ENCODE measurements at places on chromosomes 1 and 21.

DNA sequence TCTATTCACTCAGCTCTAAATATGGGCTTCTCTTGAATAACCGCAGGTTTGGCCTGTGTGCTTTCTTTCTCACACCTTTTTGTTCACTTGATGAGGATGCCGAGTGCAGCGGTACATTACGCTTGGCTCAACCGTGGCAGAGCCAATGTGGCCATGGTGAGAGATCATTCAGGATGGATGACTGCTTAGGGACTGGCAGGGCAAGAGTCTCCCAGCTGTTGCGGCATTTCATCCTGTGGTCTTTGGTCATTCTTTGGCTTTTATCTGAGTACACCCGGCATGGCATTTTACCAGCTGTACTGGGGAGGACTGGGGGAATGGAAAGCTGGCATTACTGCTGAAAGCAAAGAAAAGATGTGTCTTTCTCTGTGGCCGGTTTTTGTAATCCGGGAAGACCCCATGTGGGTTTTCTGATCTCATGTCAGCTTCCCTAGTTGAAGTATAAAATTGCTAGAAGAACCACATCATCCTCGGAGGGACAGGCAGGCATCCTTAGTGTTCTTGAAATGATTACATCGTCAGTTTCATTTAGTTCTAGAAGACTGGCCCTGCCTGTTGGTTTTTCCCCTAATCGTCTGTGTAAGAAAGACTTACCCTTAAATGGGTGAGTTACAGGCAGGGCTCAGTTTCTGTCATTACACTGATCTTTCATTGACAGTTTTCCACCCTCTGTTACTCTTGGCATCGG, 15.1 kb downstream of the PCP4 start:
- no peak for DNase-seq

- peak; percentile 30 for DNase-seq
These were observed 812 bp downstream of the NBPF1 start for GRCh38 chr1:16612332-16613172.

GRCh38 chr1:47187231-47187925, 2.5 kb downstream of the PDZK1IP1 start:
- DNase-seq = no peak

GRCh38 chr1:96464066-96464465, 257.5 kb upstream of the PTBP2 start:
- DNase-seq = no peak

- DNase-seq = no peak
These were observed 215.8 kb upstream of the GREM2 start for GRCh38 chr1:240827786-240828185.

DNA sequence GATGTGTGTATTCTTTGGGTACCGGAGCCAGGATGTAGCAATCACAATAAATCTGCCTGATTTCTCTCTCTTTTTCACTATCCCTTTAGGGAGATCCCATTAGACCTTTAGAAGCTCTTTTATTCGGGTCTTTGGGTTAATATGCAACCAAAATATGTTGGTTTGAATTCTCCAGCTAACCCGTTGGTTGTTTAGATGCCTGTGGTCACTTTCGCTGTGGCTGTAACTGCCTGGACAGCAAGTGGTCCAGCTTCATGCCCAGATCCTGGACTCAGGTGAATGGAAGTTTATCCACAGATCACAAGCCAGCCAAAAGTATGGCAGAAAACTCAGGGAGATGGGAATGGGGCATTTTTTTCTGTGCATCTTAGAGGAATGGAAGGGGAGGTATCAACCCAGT, 12.3 kb downstream of the KAZN start:
- no peak for DNase-seq

GRCh38 chr1:162023547-162024501, at the start of gene OLFML2B:
OLFML2B (minus strand) TSS chr1:162023869; CDS start chr1:162023430, 439 bp downstream.
- peak; percentile 21 for DNase-seq

- DNase-seq = no peak
These were observed 1.6 kb downstream of the DDI2 start for GRCh38 chr1:15618655-15619525.

DNA sequence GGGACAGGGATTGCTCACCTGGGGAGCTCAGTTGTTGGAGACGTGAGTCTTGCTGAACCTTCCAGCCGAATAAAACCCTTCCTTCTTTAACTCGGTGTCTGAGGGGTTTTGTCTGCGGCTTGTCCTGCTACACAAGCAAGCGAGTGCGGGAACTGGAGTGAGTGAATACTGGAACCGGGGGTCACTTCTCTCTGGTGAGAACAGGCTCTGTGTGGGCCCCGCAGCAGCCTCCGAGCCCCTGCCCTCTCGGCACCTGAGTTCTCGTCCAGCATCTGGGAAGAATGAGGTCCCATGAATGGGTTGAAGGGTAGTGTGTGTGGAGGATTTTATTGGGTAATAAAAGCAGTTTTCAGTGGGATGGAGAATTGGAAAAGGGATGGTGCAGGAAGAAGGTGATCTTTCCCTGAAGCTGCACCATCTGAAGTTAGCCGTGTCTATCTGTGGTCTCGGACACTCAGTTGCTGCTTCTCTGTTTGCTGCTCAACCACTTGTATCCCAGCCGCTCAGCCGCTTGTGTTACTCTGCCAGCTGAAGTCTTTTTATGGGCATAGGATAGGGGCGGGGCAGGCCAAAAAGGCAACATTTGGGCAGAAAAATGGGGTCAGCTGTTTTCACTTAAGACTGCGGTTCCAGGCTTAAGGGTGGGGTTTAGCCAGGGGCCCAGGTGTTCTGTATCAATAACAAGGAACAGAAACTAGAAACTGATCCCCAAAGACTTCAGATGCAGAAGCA, 450.6 kb upstream of the CAMK1G start:
- DNase-seq = no peak

DNA sequence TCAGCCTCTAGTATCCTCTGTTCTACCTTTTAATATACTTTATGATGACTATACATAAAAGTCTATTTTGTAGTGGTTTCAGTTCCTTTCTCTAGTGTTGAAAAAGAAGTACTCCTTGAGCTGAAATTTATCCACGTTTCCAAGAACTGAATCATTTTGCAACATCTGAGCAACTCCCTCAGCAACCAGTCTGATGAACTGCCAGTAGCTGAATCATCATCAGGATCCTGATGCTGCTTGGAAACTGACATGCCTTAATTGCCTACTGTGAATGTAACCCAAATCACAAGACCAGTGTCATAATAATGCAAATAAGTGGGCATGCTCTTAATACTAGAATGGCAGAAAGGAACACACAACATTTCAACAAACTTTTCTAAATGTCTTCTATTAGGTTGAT, 103.3 kb downstream of the CYYR1 start:
- DNase-seq = no peak

DNA sequence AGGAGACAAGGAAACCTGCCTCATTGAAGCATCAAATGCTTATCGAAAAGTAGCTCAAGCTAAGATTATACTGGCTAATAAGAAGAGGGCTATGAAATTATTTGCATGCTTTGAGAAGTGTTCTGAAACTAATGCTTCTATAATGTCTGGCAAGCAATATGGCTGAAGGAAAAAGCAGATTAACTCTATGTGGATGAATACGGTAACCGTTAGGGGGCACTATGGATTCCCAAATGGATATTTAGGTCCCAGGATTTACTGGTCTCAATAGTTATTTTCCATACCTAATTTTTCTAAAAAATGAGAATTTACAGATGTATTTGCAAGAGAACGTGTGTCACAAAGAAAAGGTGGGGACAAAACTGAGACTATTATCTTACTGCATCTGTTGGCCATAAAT, 34.6 kb upstream of the RRP15 start:
- DNase-seq = no peak

- no peak for DNase-seq
These were observed 9.5 kb upstream of the GOLT1A start for GRCh38 chr1:204223129-204223860.

DNA sequence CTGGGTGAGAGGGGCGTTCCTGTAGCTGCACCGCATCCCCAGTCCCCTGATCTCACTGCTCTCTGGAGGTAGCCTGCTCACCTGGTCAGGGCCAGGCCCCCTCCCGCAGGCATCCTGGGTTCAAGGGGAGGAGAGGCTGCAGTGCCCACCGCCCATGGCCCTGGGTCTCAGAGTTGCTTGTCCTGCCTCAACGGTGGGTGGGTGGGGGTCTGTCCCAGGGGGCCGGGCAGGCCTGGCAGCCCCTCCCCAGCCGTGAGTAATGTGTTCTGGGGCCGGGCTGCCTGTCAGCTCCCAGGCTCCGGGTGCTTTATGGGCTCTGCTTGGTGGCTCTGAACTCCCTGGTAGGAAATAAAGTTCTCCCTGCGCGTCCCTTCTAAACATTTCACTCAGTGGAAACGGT, 126.9 kb downstream of the CASZ1 start:
- no peak for DNase-seq

DNA sequence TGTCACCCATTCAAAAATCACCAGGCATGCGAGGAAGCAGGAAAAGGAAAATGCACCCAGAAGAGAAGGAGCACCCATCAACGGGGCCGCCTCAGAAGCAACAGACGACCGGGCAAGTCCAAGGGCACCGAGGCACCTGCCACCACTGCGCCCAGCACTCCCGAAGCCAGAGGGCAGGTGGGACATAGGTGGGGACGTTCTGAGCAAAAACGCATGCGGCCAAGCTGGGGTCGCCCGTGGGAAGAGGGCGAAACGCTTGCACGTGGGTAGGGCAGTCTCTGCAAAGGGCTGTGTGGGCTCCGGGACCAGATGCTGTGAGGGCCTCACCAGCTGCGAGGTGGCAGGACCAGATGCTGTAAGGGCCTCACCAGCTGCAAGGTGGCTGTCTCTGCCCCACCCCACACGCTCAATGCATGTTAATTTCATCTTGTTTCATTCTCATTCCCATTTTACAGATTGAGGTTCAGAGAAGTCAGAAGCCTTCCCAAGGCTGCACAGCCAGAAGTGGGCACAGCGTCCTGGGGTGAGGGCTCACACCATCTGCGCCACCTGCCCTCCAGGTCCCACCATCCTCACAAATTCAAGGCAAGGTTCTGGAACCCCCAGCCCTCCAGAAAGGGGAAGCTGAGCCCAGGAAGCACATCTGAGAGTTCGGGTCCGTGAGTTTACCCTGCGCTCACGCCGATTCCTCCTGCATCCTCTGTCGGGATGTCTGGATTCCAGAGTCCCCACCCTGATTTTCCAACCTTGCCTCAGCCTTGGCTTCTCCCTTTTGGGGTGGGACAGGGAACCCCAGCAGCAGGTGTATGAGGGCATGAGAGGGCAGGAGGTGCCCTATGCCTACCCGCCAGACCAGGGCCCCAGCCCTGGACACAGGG, 8.2 kb upstream of the SAMD11 start:
- no peak for DNase-seq

DNA sequence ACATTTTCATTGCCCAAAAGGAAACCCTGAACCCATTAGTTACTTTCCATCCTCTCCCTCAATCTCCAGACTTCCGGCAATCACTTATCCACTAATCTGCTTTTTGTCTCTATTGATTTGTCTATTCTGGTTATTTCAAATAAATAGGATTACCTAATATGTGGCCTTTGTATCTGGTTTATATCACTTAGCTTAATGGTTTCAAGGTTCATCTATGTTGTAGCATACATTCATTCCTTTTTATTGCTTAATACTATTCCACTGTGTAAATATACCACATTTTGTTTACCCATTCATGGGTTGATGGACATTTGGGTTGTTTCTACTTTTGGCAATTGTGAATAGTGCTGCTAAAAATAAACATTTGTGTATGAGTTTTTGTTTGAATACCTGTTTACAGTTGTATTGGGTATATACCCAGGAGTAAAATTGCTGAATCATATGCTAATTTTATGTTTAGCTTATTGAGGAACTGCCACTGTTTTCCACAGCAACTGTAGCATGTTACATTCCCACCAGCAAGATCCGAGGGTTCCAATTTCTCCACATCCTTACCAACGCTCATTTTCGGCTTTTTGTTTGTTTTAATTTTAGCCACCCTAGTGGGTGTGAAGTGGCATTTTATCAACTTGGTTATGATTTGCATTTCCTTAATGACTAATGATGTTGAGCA, 2.5 kb upstream of the SLC25A44 start:
- DNase-seq = no peak

- DNase-seq = no peak
These were observed 35.9 kb downstream of the ST3GAL3 start for GRCh38 chr1:43743206-43743605.

- no peak for DNase-seq
These were observed 34.7 kb downstream of the RGS5 start for GRCh38 chr1:163168053-163168452.

- DNase-seq = no peak
These were observed 21.1 kb downstream of the CRYAA start for GRCh38 chr21:43189936-43190335.

DNA sequence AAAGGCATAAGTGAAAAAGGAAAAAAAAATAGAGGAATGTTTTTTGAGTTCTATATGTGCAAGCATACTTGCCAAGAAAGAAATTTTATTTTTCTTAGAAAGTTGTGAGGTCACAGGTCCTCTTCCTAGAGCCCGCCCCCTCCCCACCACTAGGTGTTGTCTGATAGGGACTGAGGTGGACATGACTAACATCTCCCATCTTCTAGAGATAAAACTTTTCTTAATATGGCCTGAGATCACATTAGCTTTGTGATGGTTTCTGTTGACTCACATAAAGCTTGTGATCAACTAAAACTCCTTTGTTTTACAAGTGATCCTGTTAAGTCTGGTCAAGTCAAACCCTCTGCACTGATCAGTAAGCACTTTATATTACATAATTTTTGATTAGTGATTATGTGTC, 33.4 kb upstream of the CITED4 start:
- DNase-seq = no peak

DNA sequence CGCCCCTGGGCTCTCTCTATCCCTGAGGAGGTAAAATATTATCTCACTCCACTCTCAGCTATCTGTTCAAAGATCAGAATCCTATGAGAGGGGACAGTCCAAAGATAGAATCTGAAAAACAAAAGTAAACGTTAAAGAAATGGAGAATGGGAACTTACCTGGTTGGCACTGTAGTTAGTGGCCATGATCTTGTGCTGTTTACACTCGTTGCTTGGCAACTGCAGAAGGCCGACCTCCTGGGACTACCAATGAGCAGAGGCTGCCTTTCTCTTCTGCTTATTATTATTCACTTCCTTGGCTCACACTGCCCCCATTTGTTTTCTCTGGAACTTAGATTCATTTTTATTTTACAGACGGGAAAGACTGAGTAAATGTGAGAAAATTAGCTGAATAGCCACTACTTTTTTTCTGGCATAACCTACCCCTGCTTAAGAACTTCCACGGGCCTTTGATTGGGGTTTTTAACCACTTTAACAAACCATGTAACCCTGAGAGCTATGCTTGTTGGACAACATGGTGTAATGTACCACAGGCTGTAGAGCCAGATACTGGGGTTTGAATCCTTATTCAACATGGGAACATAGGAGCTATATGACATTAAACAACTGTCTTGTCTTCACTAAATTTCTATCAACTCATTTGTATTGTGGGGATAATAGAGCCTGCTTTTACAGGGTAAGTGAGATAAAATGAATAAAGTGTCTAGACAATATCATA, at the start of gene CFAP126:
Gene CFAP126, minus strand, starts transcription at position 193 of the 717 bp plus-strand sequence. Its CDS starts 8 bp downstream, at position 185.
- DNase-seq = peak; percentile 21

- no peak for DNase-seq
These were observed 36.6 kb upstream of the TMEM51 start for GRCh38 chr1:15116966-15117365.

DNA sequence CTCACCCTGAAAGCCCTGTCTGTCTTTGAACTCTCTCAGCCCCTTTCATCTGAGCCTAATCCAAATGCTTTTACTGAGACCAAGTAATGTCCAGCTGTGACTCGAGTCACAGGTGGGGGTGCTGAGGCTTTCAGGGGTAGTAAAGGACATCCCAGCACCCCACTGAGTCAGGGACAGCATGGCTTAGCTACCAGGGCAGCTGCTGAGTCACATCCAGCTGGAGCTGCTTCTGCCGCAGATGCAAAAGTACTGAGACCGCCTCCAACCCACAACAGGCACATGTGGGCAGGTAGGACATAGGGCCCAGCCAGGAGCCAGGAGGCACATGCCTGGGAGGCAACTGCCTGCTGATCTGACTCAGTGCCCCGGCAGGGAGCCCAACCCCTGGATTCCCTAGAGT, 6.7 kb upstream of the VSIG8 start:
- peak; percentile 25 for DNase-seq

- no peak for DNase-seq
These were observed 2.4 kb downstream of the PTPN14 start for GRCh38 chr1:214548988-214549387.

Measured in stimulated activated CD8-positive, alpha-beta memory T cell treated with anti-CD3 and anti-CD28 coated beads, Interleukin-15, amount 100 ng/mL, for 48 hours (primary cell).